ENCODE measurements at places on chromosomes 11 and 22.

- DNase-seq: no peak
Observed at GRCh38 chr11:78504708-78505107, 70.0 kb downstream of the NARS2 start.

GRCh38 chr22:22593964-22594656 lies 35.0 kb upstream of the PRAME start:
- peak; percentile 35 for DNase-seq

DNA sequence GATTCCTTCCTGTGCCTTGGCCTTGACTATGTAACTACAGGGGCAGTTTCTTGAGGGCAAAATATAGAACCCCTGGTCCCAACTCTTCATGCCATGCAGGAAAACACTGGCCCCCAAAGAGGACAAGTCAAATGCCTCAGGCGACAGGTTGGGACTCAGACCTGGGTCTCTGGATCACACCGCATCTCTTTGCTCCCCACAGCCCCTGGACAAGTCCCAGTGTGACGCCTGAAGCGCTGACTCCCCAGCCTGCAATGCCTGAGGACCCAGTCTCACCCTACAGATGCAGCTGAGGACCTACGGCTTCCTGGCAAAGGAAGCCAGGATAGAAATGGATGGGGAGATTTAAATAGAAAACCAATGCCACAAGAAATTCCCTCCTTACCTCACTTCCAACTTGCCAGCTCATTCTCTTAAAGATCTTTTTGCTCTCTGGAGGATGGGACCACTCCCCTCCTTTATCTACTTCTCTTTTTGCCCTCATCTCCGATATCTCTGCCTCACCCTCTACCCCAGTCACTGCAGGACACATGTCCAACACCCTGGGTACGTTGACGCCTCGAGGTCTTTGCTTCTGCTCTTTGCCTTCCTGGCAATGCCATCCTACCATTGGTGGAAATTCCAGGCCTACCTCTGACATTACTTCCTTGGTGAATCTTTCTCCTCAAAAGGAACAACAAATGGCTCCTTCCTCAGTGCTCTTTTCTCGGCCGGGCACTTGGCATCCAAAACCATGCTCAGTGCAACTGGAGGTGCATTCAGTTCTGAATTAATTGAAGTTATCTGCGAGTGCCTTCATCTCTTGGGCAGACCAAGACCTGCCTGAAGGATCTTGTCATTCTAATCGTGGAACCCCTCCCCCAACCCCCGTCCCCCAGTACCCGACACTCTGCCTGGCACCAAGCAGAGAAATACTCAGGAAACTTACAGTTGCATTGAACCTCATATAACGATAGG lies 2.0 kb upstream of the PRDM11 start:
- DNase-seq: no peak

DNA sequence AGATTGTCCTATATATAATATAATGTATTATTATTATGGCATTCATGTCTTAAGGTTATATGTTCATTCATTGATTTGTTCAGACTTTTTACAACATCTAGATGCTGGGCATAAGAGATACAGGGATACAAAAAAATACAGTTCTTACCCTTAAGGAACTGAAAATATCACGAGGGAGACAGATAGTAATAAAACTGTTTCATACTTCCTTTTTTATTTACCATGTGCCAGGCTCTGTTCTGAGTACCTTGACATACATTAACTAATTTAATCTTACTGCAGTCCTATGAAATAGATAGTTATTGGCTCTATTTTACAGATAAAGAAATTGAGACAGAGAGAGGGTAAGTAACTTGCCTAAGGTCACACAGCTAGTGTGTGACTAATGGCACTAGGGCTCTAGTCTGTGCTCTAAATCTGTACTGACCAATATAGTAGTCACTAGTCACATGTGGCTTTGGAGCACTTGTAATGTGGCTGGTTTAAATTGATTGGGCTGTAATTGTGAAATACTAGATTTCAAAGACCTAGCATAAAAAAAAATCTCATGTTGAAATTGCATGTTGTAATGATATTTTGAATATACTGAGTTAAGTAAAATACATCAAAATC lies 21.3 kb downstream of the TRIM44 start:
- peak; percentile 53 for DNase-seq

GRCh38 chr11:69501121-69501489 lies 19.6 kb downstream of the LINC01488 start:
- no peak for DNase-seq

GRCh38 chr11:4508886-4509285 lies 26.4 kb downstream of the OR52K1 start:
- no peak for DNase-seq

DNA sequence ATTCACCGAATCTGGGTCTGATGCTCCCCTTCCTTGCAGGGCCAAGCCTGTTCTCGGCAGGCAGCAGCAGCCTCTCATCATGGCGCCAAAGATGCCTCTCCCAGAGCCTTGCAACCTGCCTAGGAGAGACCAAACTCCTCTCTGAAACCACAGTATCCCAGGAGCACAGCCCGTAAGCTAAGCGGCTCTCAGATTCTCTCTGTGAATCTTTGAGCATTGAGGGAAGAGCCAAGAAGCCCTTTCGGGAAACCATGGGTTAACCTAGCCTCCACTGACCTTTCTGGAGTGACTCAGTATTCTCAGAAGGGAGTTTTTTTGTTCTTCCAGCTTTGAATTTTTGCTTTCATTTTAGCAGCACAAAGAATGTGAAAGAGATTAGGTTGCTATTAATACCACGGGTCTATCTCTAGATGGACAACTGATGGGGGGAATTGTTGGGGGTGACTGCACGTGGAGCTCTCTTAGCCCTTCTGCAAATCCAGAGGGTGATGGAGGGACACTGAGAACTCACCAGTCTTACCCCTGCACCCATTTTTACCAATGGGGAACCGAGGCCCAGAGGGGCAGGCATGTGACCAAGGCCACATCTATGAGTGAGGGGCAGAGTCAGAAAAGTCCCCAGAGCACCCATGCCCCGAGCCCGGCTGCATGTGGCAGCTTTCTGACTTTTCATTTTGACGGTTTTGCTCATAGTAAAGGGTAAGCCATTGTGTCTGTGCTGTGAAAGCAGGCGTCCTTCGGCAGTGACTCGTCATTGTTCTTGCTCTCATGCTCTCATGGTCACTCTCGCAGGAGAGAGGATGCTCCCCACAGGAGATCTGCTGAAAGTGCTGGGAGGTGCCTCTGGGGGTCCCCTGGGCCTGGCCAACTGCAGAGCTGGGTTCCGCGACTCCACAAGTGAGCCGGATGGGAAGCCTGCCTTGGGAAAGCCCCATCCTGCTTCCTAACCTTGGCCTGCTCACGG lies 36.0 kb downstream of the IRAG1 start:
- peak; percentile 82 for DNase-seq

- no peak for DNase-seq
Observed at GRCh38 chr11:11332141-11332710, 20.8 kb downstream of the CSNK2A3 start.

DNA sequence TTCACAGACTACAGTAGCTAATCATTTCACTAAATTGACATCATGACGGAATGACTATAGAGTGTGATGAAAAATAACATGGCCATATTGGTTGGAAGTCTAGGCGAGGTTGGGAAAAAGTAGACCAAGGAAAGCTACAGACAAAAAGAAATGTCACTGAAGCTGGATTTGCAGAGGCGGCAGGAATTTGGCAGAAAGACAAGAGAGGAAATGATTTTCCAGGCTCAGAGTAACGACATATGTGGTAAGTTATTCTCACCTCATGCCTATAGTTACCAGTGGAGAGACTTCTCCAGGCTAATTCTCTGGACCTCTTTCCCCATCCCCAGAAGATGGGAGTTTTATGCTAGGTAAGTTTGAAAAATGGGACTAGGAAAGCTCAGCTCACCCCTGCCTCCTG lies 1005.8 kb upstream of the CCDC90B start:
- no peak for DNase-seq

- DNase-seq: peak; percentile 94
Observed at GRCh38 chr22:37752189-37753087, 55.3 kb upstream of the GCAT start.

- no peak for DNase-seq
Observed at GRCh38 chr11:134242376-134242775, 10.8 kb downstream of the THYN1 start.

- no peak for DNase-seq
Observed at GRCh38 chr11:79046366-79046765, 394.5 kb downstream of the TENM4 start.

- no peak for DNase-seq
Observed at GRCh38 chr22:39622881-39623367, 52.4 kb downstream of the CACNA1I start.

DNA sequence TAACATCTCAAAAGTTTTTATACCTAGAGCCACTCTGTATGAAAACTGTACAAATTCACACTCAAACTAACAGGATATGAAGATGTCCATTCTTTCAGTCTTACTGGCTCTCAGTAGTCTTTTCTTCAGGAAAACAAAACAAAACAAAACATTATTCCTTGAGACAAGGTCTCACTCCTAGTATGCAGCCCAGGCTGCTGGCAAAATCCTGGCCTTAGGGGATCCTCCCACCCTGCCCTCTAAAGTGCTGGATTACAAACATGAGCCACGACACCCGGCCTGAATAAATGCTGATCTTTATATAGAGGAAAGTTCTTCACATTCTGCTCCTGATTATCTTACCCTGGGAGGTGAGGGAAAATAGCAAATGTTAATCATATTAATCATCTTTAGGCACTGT lies 5.1 kb downstream of the APOL2 start:
- peak; percentile 18 for DNase-seq

GRCh38 chr11:58621586-58622262 lies 741 bp upstream of the CNTF start:
- no peak for DNase-seq

GRCh38 chr11:9037963-9038362 lies 34.2 kb upstream of the NRIP3 start:
- DNase-seq: peak; percentile 24

- peak; percentile 63 for DNase-seq
Observed at GRCh38 chr11:33931067-33931466, 39.2 kb upstream of the LMO2 start.

- DNase-seq: no peak
Observed at GRCh38 chr22:36147196-36147791, 13.3 kb downstream of the APOL3 start.

- DNase-seq: no peak
Observed at GRCh38 chr11:7889985-7890384, 41.1 kb downstream of the OR10A6 start.

- DNase-seq: no peak
Observed at GRCh38 chr22:29707010-29707409, 12.8 kb upstream of the CABP7 start.

GRCh38 chr22:33328789-33329296 lies 270.7 kb upstream of the SYN3 start:
- DNase-seq: peak; percentile 11

DNA sequence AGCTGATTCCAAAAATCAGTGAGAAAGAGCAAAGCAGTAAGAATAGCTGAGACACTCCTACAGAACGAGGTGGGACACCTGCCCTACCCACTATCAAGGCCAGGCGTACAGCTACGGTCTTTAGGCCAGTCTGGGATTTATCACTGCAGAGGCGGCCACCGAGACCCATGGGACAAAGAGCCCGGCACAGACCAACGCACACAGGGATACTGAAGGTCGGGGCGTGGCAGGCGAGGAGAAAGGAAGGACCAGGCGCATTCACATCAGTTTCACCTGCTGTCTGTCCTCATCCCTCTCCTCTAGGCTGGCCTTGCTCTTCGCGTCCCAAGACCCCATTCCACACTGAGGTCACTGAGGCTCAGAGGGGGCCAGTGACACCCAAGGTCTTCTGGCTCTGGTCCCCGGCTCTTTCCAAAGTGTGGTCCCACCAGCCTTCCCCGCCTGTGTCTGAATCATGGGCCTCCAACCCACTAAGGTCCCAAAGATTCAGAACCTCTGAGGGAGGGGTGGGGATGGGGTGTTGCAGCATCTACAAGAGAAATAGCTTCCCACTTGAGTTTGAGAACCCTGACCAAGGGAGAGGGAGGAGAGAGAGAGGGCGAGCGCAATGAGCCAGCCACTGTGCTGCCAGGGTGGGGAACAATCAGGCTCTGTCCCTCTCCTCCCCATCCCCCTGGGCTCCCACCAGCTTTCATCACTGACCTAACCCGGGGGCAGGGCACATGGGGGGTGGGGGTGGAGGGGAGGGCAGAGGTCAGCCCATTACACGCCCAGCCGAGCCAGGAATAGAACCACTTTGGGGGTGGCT lies 7.2 kb upstream of the PICK1 start:
- no peak for DNase-seq

DNA sequence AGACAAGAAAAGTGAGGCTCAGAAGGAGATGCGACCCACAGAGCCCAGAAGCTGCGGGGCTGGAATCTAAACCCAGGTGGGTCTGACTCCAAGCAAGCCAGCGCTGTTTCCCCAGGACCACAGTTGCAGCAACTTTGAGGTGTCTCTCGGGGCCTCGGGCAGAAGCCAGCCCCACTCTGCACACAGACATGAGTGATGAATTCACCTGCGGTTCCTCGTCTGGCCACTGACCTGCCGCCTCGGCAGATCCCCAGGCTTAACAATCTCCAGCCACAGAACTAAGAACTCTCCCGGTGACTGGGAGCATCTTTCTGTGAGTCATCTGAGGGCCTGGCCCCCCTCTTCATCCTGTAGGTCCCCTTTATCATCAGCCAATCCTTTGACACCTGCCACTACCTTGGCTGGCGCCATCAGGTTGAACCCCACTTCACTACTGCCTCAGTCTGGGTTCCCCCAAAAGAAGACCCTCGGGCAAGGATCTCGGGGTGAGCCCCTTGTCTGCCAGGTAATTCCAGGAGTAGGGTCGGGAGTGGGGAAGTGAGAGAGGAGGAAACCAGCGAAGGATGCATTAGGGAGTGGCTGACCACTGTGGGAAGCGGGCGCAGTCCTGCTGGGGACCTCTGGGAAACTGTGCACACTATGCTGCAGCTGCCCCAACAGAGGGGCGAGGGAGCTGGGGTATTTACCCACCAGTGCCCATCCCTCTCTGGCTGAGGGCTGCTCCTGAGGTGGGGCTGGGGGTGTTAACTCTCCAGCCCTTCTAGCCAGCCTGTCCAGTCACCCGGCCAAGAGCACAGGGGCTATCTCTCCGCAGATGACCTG lies 33.0 kb upstream of the MN1 start:
- DNase-seq: peak; percentile 39

GRCh38 chr11:123905826-123906225 lies 3.9 kb downstream of the OR8D4 start:
- no peak for DNase-seq

DNA sequence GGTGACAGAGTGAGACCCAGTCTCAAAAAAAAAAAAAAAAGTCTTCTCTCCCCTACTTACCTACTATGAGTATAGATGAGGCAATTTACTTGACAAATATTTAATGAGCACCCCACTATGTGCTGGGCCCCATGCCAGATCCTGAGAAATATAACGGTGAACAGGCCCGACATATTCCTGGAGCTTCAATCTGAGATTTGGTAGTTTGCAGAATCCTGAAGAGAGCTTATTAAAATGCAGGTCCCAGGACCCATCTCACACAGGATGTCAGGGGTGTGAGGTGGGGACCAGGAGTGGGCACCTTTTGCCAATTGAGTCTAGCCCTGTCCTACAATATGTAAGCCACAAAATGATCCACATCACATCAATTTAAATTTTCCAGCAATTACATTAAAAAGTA lies 44.0 kb downstream of the KCNJ4 start:
- no peak for DNase-seq

GRCh38 chr11:12174128-12174476 lies 63.7 kb downstream of the MICAL2 start:
- no peak for DNase-seq

- DNase-seq: peak; percentile 99
Observed at GRCh38 chr22:31586137-31586920, 75.7 kb downstream of the PISD start.

All from amniotic epithelial cell (primary cell).